ENCODE measurements at places on chromosomes 1 and 21. TPM values are rescaled to one million over a fixed set of nuclear protein-coding genes. Genes with fewer than 3 reads are reported as not detected.

DNA sequence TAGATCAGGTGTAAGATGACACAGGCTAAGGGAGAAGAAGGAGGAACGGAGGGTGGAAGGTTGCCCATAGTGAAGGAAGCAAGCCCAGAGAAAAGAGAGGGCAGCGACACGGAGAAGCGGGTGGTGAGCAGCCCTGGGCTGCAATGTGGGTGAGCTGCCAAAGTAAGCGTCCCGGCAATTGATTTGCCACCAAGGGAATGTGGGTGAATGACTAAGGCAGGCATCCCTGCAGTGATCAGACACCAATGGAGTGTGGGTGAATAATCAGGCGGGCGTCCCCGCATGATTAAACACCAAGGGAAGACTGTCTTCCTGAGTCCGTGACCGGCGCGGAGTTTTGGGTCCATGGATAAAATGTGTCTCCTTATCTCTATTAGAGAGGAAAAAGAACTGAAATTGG is 79.6 kb downstream of the UCHL5 start:
- no peak overlapping the region for H3K27ac ChIP-seq
- H3K4me1 ChIP-seq, result no peaks in the 10 kb centered on the region
- H3K27me3 ChIP-seq, result no peaks in the 10 kb centered on the region
- no peak overlapping the region for H3K4me3 ChIP-seq

GRCh38 chr1:14674030-14674429 is 75.5 kb downstream of the KAZN start:
- no peak for DNase-seq
- H3K36me3 ChIP-seq, result no peaks in the 10 kb centered on the region
- no peaks in the 10 kb centered on the region for H3K4me1 ChIP-seq

DNA sequence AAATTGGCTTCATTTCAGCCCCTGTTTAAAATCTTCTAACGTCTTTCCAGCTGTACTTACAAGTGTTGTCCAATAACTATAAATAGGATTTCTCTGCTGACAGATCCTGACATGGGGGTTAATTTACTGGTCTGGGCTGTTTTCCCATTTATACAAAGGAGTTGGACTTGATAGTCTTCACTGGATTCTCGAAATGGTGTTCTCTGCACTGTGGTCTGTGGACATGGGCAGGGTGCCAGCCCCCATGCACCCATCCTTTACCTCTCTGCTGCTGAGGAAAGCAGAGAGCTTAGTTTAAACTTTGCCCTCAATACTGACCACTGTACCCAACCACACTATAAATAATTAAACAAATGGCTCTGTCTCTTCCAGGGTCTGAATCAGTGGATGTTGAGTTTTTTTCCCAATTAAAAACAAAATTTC is 5.2 kb downstream of the DIO1 start:
- peaks cover 2% of the 10 kb centered on the region for H3K4me1 ChIP-seq
- H3K4me3 ChIP-seq, result no peak overlapping the region
- H3K27ac ChIP-seq, result no peak overlapping the region
- peak; percentile 62 for DNase-seq
- no peaks in the 10 kb centered on the region for H3K27me3 ChIP-seq
- no peaks in the 10 kb centered on the region for H3K36me3 ChIP-seq

GRCh38 chr1:152089014-152089674 is at the start of gene TCHHL1:
TCHHL1 (minus strand) TSS chr1:152089064; CDS start chr1:152088143, 921 bp downstream.
- H3K36me3 ChIP-seq, result no peaks in the 10 kb centered on the region
- H3K27me3 ChIP-seq, result no peaks in the 10 kb centered on the region
- no peak within 1 kb of the TSS for H3K4me3 ChIP-seq
- no peak within 1 kb of the TSS for H3K27ac ChIP-seq
- no peaks in the 10 kb centered on the region for H3K4me1 ChIP-seq

GRCh38 chr21:25980710-25981109 is 189.9 kb downstream of the APP start:
- no peaks in the 10 kb centered on the region for H3K4me1 ChIP-seq
- H3K27ac ChIP-seq, result no peak overlapping the region
- no peak overlapping the region for H3K4me3 ChIP-seq

- no peak overlapping the region for H3K27ac ChIP-seq
- H3K4me3 ChIP-seq, result no peak overlapping the region
- H3K4me1 ChIP-seq, result no peaks in the 10 kb centered on the region
- no peaks in the 10 kb centered on the region for H3K27me3 ChIP-seq
Observed at GRCh38 chr1:67634396-67634935, 50.5 kb upstream of the GADD45A start.

DNA sequence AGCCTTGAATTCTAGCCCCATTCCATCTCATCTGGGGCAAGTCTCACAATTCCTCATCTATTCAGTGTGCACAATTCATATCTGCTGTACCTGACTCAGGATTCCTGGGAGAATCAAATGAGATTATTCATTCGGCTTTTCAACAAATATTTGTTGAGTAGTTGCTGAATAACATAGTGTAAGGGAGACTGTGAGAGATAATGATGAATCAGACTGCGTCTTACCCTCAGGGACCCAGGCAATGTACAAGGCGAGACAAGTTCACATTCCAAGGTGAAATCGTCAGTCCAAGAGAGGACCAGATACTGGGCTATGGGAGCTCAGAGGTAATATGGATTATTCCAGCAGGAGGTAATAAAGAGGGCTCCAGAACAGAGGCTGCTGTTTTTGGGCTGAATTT is 67.8 kb upstream of the SMYD2 start:
- no peak overlapping the region for H3K27ac ChIP-seq
- H3K27me3 ChIP-seq, result peaks cover 1% of the 10 kb centered on the region
- no peaks in the 10 kb centered on the region for H3K36me3 ChIP-seq
- no peaks in the 10 kb centered on the region for H3K4me1 ChIP-seq

GRCh38 chr1:24388331-24388885 is 25.2 kb downstream of the STPG1 start:
- H3K27ac ChIP-seq, result no peak overlapping the region
- H3K4me1 ChIP-seq, result no peaks in the 10 kb centered on the region
- H3K27me3 ChIP-seq, result no peaks in the 10 kb centered on the region
- no peak for DNase-seq

DNA sequence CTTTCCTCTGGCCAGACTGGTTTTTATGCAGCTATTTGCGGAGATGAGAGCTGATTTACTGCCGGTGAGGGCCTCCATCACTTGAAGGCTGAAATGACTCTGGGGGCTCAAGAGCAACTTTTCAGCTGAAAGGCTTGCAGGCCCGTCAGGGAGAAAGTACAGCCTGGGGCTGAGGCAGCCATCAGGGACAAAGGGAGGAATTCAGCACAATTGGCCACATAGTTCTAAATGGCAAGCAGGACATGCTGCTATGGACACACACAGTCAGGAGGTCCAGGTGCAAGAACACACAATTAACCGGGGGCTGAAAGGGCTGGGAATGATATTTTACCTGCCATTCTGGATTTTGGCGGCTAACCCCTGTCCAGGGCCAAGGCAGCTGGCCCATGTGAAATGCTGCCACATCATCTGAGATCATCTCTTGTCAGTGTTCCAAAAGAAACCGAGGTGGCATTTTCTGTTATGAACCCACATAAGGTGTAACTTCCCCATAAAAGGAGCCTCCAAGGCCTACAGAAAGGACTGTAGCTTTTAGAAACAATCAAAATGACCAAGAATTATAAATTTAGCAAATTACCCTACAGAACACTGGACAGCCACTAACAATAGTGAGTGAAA is 58.2 kb downstream of the LMX1A start:
- H3K27me3 ChIP-seq, result no peaks in the 10 kb centered on the region
- no peak overlapping the region for H3K27ac ChIP-seq
- no peaks in the 10 kb centered on the region for H3K36me3 ChIP-seq
- no peaks in the 10 kb centered on the region for H3K4me1 ChIP-seq
- DNase-seq, result no peak

DNA sequence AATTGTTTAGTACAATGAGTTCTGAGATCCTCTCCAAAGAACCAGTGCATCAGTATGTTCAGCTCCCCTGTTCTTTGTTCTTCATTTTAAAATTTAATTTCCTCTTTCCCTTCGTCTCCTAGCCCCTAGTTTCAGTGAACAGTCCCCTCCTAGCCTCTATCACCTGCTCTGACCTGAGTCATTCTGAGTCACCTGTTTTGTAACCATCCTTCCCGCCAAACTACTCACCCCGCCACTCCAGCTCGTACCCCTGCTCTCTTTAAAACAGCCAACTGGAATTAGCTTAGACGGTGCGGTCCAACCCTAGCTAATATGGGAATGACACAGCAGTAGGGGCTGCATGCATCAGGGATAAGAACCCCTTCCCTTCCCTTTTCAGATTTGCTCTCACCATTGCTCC is 16.8 kb upstream of the ERVH48-1 start:
- DNase-seq, result no peak
- no peak overlapping the region for H3K27ac ChIP-seq
- no peak overlapping the region for H3K4me3 ChIP-seq
- no peaks in the 10 kb centered on the region for H3K36me3 ChIP-seq
- H3K4me1 ChIP-seq, result no peaks in the 10 kb centered on the region

- no peaks in the 10 kb centered on the region for H3K27me3 ChIP-seq
- no peaks in the 10 kb centered on the region for H3K36me3 ChIP-seq
- no peak overlapping the region for H3K27ac ChIP-seq
- no peak overlapping the region for H3K4me3 ChIP-seq
- DNase-seq, result no peak
Observed at GRCh38 chr1:97989094-97989680, 68.4 kb upstream of the DPYD start.

DNA sequence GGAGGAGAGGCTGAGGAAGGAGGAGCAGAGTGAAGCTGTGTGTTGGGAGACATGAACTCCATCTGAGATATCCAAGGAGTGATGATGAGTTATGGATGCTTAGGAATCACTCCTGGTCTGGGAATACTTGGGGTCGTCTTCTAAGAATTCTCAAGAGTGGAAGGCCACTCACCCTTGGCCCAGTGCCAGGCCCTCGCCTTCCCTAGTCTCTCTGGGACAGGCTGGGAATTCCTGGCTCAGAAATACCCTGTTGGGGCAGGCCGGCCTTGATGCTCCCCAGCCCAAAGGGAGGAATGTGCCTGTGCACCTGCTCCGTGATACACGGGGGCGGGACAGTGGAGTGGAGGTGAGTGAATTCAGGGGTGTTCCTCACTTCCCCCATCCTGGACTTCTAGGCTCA is 12.6 kb upstream of the LMNA start:
- H3K36me3 ChIP-seq, result no peaks in the 10 kb centered on the region
- no peaks in the 10 kb centered on the region for H3K27me3 ChIP-seq
- no peak for DNase-seq
- no peak overlapping the region for H3K4me3 ChIP-seq

- no peak overlapping the region for H3K27ac ChIP-seq
- H3K36me3 ChIP-seq, result no peaks in the 10 kb centered on the region
- H3K4me1 ChIP-seq, result no peaks in the 10 kb centered on the region
- DNase-seq, result no peak
- no peak overlapping the region for H3K4me3 ChIP-seq
Observed at GRCh38 chr1:24278726-24279125, 40.4 kb upstream of the GRHL3 start.

- H3K4me1 ChIP-seq, result no peaks in the 10 kb centered on the region
- no peaks in the 10 kb centered on the region for H3K36me3 ChIP-seq
- no peaks in the 10 kb centered on the region for H3K27me3 ChIP-seq
- peak; percentile 74 for DNase-seq
- no peak overlapping the region for H3K27ac ChIP-seq
- H3K4me3 ChIP-seq, result no peak overlapping the region
Observed at GRCh38 chr21:44370027-44370735, 16.8 kb downstream of the TRPM2 start.

DNA sequence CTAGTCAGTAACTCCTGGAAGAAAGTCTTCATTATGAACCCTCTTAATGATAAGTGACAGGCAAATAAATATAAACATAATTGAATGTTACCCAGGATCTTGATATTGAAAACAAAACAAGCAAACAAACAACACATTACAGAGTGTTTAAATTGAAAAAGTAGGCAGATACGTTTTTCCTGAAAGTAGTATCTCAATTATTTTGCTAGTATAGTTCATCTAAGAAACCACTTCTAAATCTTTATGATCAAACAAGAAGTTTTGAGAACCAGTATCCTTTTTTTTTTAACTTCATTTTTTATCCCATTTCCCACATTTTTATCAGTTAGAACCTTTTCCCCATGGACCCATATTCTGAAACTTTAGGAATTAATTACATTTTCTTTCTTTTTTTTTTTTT is 3.7 kb upstream of the WDR47 start:
- no peaks in the 10 kb centered on the region for H3K36me3 ChIP-seq
- H3K27me3 ChIP-seq, result no peaks in the 10 kb centered on the region
- no peak overlapping the region for H3K27ac ChIP-seq
- no peaks in the 10 kb centered on the region for H3K4me1 ChIP-seq

DNA sequence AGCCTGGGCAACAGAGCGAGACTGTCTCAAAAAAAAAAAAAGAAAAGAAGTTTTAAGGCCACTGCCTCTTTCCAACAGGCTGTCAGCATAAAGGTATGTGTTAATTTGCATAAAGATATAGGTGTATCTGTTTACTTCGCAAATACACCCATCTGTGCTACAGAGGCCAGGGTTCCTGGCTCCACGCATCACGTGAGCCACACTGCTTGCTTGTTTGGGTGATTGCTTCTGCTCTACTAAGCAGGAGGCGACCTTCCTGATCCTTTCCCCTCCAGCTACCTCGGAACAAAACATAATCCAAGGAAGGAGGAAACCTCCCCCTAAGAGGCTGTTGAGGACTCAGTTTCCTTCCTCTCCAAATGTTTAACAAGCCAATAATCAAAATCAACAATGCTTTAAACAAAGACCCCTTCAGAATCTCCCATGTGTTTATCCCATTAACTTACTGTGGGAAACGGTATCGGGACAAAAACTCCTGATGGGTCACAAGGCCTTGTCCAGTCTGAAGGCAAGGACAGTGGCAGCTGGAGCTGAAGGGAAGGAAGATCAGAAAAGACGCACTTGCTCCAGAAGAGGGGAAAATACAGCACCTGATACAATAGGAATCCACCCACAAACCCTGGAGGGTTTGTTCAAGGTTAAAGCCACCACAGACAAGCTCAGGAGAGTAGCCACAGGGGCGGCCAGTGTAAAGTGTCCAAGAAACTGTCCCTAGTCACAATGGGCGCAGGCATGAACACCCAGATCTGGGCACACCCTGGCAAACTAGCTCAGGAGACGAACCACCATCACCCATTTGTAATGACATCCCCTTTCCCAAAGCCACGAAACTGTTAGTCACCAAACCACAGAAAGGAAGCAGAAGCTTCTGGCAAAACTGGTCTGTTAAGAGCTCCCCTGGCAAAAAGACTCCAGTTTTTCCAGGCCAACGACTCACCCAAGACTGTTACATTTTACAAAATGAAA is 17.2 kb downstream of the CTNNBIP1 start:
- H3K36me3 ChIP-seq, result no peaks in the 10 kb centered on the region
- H3K27ac ChIP-seq, result no peak overlapping the region
- peak; percentile 46 for DNase-seq
- H3K4me1 ChIP-seq, result no peaks in the 10 kb centered on the region

The RCSD1 gene
- total RNA-seq, result 11.2 TPM

The EDARADD gene
- 0.58 TPM for total RNA-seq

The MYOC gene
- 18.0 TPM for total RNA-seq

The NUDT4B gene
- 1.2 TPM for total RNA-seq

The TMEM82 gene
- total RNA-seq, result not detected

The PRAMEF9 gene
- not detected for total RNA-seq

The SPOCD1 gene
- 4.0 TPM for total RNA-seq

The C1orf56 gene
- total RNA-seq, result 3.8 TPM

The KLHL20 gene
- 28.5 TPM for total RNA-seq

The NBPF12 gene
- total RNA-seq, result 14.1 TPM
